ENCODE measurements at places on chromosomes 7 and 10.
A peak's percentile ranks its signal among the peaks of the same experiment; 100 is the strongest.

- no peak for DNase-seq
These were observed 32.7 kb downstream of the TSPAN15 start for GRCh38 chr10:69483963-69484362.

- no peak for DNase-seq
These were observed 69.8 kb downstream of the LSMEM1 start for GRCh38 chr7:112550468-112551060.

DNA sequence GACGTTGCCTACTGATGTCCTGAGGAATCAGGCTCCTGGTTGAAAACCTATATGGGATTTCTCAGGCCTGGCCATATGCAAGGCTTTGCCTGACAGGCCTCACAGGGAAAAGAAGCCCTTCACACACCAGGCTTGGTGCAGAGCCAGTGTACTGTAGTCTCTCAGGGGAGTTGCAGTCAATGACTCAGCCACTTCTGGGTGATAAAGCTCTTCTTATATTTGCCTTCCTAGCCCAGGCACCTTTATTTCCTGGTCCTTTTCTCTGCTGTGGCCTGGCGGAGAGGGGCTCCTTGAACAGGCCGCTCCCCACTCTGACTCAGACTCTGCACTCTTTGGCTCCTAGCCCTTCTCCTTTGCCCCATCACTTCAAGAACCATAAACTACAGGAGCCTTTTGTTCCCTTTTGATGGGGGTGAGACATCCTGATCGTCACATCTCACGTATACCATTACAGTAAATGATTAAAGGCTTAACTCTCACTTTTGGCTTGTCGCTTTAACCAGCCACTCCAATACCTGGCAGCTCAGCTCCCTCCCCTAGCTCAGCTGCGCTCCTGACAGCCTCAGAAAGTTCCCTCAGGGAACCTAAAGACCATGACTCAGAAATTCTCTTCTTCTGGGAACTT lies 33.5 kb downstream of the DPY19L1 start:
- DNase-seq, result peak; percentile 68

- DNase-seq, result peak; percentile 68
These were observed 52.0 kb downstream of the ZRANB1 start for GRCh38 chr10:124993736-124994451.

- peak; percentile 51 for DNase-seq
These were observed 799 bp downstream of the VAX1 start for GRCh38 chr10:117137031-117137910.

- DNase-seq, result no peak
These were observed 113.7 kb upstream of the LRRN3 start for GRCh38 chr7:110977127-110977737.

- DNase-seq, result no peak
These were observed 675 bp downstream of the SLC4A2 start for GRCh38 chr7:151060113-151060415.

DNA sequence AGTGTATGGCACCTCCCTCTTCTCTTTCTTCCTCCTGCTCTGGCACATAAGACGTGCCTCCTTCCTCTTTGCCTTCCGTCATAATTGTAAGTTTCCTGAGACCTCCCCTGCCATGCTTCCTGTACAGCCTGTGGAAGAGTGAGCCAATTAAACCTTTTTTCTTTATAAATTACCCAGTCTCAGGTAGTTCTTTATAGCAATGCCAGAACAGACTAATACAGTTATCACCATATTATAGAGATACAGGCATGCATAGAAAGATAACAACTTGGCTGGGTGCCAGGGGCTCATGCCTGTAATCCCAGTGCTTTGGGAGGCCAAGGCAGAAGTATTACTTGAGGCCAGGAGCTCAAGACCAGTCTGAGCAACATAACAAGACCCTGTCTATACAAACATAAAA lies 53.2 kb downstream of the GCC1 start:
- DNase-seq, result no peak

GRCh38 chr10:98567391-98568133 lies 120.8 kb upstream of the HPS1 start:
- DNase-seq, result no peak

DNA sequence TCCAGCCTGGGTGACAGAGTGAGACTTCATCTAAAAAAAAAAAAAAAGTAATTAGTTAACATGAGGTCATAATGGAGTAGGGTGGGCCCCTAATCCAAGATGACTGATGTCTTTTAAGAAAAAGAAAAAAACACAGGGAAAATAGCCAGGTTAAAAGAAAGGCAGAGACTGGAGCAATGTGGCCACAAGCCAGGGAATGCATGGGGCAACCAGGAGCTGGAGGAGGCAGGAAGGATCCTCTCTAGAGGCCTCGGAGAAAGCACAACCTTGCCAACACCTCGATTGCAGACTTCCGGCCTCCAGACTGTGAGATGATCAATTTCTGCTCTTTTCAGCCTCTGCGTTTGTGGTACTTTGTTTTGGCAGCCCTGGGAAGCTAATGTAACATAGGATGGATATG lies 121.5 kb downstream of the ITIH5 start:
- no peak for DNase-seq

GRCh38 chr7:5699467-5700384 lies 81.7 kb downstream of the RNF216 start:
- no peak for DNase-seq

- DNase-seq, result no peak
These were observed 60.1 kb upstream of the SDK1 start for GRCh38 chr7:3240826-3241430.

DNA sequence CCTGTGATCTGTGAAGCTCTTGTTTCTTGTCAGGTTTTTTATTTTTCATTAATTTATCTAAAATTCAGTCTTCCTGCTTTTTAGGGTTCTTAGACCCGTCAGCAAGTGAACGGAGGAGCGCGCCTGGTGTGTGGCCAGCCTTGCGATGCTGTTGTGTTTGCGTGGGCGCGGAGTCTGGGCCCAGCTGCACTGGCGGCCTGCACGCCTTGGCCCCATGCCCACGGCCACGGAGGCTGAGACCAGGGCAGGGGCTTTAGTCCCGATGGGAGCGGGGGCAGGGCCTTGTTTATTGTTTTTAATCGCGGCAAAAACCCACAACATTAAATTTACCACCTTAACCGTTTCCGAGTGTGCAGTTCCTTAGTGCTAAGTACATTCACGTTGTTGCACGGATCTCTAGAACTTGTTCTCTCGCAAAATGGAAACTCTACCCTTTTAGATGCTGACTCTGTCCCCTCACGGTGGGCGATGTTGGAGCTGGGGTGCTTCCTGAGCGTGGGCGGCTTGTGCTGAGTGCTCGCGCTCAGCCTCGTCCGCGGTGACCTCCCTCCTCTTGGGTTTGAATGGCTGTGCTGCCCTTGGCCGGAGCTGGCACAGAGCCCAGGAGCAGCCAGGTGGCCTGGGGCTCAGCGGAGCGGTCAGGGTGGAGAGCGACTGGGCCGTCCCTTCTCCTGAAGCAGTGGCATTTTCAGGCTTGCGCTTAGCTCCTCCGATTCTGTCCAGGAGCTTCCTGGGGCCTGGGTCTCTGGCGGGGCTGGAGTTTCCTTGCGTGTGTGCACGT lies 69.1 kb downstream of the INPP5A start:
- DNase-seq, result no peak

GRCh38 chr7:43954524-43955228 lies 28.4 kb downstream of the UBE2D4 start:
- no peak for DNase-seq

DNA sequence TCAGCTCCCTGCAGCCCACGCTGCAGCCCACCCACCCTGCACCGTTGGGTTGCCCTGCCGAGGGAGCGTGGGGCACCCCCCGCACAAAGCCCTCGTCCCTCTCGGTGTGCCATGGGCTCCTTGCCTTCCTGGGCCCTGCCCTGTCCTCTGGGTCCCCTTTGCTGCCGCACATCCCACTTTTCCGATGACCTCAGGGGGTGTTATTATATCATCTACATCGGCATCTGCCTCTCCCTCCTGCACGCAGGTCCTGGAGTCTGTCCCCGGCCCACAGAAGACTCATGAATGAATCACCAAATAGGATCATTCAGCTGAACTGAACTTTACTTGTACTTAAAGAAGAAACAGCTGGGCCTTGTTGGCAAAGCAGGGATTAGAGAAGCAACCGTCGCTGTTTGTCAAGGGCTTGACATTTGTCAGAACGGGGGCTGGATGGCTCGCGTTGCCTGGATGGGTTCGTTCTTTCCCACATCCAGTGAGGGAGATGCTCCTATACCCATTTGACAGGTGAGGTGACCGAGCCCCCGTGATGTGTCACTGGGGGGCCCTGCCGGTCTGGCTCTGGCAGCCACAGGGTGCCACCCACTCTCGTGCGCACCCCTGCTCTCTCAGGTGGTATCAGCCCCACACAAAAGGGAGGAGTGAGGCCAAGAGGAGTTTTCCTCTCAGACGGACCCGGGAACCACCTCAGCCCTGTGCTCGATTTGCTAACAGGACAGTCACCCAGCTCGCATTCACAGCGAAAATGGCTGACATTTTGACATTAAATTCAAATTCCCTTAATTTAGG lies 58.6 kb upstream of the EBF3 start:
- DNase-seq, result peak; percentile 37

- DNase-seq, result no peak
These were observed 37.7 kb downstream of the HABP2 start for GRCh38 chr10:113590581-113590980.

DNA sequence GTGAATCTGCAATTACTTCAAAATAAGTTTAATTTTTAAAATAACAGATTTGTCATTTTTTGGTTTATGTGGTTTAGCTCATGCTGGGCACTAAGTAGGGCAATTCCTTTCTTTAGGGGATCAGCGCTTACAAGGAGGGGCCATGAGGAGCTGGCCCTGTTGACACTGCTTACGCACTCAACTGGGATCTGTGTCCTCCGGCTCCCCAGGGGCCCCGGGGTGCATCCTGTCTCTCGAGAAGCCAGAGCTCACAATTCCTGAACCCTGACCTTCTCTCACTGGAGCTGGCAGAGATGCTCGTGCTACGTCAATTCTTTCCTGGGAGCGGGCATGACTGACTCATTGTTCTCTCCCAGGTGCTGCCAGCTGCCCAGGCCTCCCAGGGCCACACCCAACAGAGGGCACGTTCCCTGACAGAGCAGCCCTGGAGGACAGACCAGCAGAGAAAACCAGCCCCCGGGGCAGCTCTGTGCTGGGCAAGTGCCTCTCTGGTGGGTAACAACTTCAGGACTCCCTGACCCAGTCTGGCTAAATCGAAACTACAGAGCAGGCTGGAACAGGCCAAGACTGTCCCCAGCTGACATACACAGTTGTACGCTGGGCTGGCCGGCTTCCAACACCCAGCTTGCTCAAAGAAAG lies 36.8 kb downstream of the CTBP2 start:
- peak; percentile 80 for DNase-seq

- DNase-seq, result no peak
These were observed 67.5 kb upstream of the INSIG1 start for GRCh38 chr7:155230169-155230593.

GRCh38 chr7:15402436-15403136 lies 159.2 kb downstream of the AGMO start:
- DNase-seq, result no peak

DNA sequence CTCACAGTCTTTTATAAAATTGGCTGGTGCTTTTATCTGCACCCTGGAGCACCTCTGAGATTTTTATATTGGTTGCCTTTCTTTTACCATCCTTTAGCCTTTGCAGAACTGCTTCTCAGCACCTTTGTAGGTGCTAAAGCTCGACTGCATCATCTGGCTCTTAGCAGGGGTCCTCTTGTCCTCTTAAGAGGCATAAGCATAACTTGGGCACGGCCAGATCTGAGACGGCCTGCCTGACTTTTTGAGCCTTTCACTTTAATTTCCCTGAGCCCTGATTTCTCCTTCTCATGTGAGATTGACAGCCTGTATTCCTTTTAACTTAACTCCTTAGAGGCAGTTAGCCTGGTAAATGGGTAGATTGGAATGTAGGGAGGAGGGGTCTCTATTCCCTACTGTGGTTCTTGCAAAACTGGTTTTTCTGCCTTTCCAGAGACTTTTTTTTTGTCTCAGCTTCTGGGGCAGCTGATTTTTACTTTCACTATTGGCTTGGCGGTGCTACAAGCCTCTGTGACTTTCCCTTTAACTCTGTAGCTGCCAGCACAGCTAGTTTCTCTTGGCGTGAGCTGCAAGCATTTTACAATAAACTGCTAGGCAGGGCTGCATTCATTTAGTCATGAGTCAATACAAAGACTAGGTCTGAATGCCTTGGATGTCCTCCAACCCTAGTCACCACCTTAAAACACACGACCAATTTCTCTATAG lies 24.0 kb downstream of the ZPBP start:
- DNase-seq, result no peak

GRCh38 chr10:125193306-125193877 lies 33.0 kb upstream of the CTBP2 start:
- no peak for DNase-seq

- DNase-seq, result peak; percentile 53
These were observed 74.7 kb downstream of the CACNB2 start for GRCh38 chr10:18214691-18215563.

DNA sequence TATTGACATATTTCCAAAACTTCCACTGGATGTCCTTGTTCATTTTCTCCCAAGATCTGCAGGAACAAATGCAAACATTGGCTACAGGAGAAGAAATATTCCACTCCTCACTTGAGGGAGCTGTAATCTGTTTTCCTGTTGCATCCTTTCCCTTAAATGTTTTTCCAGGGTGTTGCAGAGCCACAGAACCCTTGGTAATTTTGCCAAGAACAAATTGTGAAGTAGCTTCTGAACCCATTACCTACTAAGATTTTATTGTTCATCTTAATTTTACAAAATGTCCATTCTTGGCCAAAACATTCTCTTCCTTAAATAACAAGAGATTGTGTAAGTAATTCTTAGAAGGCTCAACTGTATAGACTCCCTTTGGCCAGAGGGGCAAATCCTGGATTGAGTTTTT lies 177.0 kb downstream of the GNAT3 start:
- no peak for DNase-seq

- peak; percentile 59 for DNase-seq
These were observed 30.9 kb upstream of the TMEM72 start for GRCh38 chr10:44880090-44880715.

GRCh38 chr7:117408831-117409230 lies 18.5 kb downstream of the ASZ1 start:
- DNase-seq, result no peak

DNA sequence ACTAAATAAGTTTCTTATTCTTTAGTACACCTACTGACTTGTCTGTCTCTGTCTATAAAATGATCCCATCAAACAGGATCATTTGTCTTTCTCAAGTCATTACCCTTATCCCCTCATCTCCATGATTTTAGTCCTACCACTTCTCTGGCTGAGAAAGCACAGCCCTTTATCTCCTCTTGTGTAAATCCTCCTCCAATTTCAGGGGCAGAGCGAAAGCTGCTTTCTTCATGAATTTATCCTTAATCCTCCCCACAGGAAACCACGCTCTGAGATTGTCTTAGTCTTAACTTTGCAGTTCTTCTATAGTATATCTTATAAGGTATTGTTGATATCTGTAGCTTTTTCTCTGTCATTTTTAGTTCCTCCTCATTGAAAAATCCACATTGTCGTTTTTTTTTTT lies 239.7 kb upstream of the PLXDC2 start:
- DNase-seq, result no peak

- no peak for DNase-seq
These were observed 631.0 kb upstream of the ANKRD30A start for GRCh38 chr10:36494371-36494770.
